ENCODE measurements at places on chromosomes 16 and 17.

- DNase-seq = no peak
These were observed 13.5 kb upstream of the P2RX1 start for GRCh38 chr17:3929764-3930163.

- DNase-seq = no peak
These were observed 58.0 kb upstream of the SCNN1B start for GRCh38 chr16:23244122-23244521.

GRCh38 chr16:71629278-71630016 is 3.5 kb downstream of the MARVELD3 start:
- no peak for DNase-seq

DNA sequence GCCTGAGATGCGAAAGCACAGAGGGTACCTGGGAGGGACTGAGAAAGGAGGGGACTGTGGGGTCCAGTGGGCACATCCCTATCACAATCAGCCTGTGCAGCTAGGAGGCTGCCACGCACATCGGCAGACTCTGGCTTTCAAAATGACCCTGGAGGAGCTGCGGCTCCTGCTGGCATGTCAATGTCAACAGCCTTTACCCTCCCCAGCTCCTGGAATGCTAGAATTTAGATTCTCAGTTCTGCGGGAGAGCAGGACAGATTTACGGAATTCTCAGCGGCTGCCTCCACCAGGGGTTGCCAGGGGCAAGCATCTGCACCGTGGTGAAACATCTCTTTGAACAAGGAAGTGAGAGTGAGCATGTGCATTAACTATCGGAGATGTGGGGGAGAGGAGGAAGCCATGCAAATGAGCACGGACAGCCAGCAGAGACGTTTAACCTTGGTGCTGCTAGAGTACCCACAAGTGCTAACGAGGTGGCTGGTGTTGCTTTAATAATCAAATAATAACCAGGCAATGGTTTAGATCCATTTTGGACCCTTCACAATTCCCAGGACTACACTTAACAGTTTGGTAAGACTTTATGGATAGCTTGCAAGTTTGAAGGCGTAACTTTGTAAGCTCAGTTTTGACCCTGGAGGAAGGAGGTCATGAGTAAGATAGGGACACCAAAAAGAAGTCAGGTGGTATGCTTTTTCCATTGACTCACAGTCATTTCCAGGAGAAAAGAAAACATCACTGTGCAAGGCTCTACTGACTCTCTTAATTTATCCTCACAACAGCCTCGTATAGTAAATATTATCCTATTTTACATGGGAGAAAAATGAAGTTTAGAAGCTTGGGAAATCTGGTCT is 54.1 kb downstream of the XYLT1 start:
- DNase-seq = peak; percentile 16

- peak; percentile 60 for DNase-seq
These were observed 25.3 kb downstream of the UBE2O start for GRCh38 chr17:76427501-76428231.

GRCh38 chr17:70848785-70849184 is 679.5 kb downstream of the KCNJ2 start:
- DNase-seq = peak; percentile 85

DNA sequence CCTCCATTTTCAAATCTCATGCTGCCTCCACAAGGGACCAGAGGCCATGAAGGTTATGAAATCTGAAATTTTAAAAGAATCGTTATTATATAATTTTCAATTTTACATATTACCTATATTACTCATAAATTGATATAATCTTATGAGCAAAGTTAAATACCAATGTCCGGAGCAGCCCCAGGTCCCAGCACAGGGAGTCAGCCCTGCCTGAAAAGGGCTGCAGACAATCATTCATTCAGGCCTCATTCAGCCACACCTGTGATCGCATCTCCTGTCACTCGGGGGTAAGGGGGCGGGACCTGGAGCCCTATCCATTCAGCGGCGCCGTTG is 172.5 kb downstream of the AHSP start:
- no peak for DNase-seq

- peak; percentile 6 for DNase-seq
These were observed 48.4 kb upstream of the KDM8 start for GRCh38 chr16:27154705-27155521.
